Vagina (tissue), 2 donors: ENCODE measurements at places on chromosomes 5 and 9.

- DNase-seq = no peak
Observed at GRCh38 chr5:81336556-81336955, 35.2 kb downstream of the ZCCHC9 start.

GRCh38 chr9:3993773-3994172 lies 306.1 kb downstream of the GLIS3 start:
- DNase-seq = no peak

GRCh38 chr5:3913279-3913678 lies 317.6 kb downstream of the IRX1 start:
- no peak for DNase-seq

GRCh38 chr5:80216096-80216495 lies 39.8 kb downstream of the SERINC5 start:
- DNase-seq = no peak

DNA sequence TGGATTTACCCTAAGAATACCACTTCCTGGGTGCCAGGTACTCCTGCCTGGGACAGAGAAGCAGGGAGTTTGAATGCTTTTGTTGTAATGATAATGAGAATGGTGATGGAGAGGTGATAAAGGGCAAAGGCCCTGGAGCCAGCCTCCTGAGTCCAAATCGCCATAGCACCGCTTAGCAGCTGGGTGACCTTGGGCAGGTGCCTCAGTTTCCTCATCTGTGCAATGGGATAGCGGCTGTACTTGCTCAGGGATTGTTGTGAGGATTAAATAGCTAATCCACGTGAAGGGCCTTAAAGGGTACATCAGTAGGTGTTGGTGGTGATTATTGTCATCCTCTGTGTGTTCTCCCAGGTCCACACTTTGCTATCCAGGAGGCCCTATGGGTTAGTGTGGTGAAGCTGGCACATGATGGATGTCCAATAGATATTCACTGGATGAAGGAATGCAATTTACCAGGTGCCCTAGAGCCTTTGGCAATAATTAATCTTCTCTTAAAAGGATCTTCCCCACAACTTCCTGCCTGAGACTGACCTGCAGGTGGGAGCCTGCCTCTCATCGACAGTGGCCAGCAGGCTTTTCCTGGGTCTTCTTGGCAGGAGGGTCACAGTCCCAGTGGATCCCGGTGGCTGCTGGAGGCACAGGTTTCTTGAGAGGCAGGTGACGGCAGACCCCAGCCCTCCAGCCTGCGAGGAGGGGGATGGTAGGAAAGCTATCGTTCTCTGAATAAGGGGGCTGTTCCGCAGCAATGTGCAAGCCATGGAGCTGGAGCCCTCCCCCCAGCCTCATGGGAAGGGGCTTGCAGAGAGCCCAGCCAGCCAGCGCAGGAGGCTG lies 160.2 kb downstream of the MACROH2A1 start:
- peak; percentile 80 for DNase-seq
